GM12891 (cell line): ENCODE measurements at places on chromosomes 2 and 18.
A peak's percentile ranks its signal among the peaks of the same experiment; 100 is the strongest.

- no peak for DNase-seq
Observed at GRCh38 chr2:195343942-195344530, 313.0 kb upstream of the SLC39A10 start.

DNA sequence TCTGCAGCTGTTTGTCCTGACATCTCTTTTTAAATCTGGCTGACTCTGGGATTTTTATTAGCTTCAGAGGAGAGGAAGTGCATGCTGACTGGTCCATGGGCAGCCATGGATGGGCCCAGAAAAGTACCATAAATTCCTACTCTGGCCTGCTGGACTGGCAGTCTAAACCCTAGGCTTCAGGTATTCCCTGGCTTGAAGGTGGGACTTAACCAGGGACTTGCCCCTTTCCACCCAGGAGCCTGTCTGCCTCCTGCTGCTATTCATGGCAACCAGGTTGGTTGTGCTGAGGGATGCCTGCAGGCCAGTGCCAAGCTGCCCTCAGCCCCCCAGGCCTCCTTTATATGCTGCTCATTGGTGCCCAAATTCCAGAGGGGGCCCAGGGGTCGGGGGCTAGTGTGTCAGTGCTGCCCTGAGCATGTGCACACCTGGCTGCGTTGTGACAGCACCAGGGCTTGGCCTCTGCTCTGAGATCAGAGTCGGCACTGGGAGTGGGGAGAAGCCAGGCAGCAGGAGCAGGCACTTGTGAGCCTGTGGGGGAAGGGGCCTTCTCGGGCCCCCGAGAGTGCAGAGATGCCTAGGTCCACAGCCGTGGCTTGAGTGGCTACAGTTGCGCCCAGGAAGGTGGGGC, 195.7 kb upstream of the TFPI start:
- DNase-seq, result no peak

DNA sequence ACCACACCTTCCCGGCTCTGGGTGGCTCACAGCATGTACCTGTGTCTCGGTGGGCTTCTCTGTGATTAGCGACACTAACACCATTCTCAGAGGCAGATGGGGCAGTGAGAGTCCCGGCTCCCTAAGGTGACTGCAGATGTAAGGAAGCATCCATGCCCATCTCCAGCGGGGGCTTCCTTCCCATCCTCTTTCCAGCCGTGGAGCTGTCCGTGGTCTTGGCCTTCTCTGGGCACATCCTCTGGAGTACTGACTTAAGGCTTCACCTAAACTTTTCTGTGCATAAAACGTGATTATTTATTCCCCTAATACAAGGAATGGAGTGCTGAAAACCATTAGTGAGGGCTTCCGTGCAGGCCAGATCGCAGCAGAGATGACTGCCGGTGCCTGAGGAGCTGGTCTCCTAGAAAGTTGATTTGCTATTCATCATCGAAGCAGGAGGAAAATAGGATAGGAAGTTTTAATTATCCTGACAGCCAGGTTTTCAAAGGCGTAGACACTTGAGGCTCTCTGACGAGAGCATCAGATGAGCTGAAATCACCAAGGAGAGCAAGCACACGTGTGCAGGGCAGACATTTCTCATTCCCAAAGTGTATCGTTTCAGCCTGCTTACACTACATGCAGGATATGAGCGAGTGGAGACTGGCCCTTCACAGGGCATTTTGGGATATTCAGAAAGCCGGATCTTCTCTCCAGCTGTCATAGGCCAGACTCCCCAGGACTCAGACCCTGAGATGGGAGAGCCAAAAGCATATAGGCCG, 186.1 kb upstream of the SALL3 start:
- no peak for DNase-seq

DNA sequence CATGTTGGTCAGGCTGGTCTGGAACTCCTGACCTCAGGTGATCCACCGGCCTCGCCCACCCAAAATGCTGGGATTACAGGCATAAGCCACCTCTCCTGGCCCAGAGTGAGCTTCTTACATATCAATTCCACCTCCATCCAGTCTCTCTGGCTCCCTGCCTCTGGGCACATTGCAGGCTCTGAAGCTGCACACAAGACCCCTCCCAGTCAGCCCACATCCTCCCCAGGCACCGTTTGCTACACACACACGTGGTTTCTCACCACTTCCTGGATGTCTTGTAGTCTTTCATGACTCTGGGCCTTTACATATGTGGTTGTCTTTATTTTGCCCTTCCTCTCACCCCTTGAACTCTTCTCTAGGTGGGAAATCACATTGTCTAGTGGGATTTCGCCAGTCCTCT, 64.0 kb upstream of the CABLES1 start:
- DNase-seq, result peak; percentile 60

DNA sequence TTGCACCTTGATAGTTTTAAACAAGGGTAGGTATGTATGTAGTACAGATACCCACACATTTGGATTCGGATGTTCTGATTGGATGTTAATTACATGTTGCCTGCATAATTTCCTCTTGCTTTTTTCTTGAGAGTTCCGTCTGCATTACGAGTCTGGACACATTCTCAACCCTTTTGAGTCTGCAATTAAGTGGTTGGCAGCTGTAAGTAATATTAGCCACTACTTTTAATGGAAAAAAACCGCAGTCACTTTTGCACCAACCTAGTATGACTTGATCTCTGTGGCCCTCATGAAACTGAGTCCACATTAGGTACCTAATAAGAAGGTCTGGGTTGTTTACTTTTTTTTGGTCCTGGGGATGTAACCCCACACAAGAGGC, 217.3 kb downstream of the VAPA start:
- DNase-seq, result no peak

DNA sequence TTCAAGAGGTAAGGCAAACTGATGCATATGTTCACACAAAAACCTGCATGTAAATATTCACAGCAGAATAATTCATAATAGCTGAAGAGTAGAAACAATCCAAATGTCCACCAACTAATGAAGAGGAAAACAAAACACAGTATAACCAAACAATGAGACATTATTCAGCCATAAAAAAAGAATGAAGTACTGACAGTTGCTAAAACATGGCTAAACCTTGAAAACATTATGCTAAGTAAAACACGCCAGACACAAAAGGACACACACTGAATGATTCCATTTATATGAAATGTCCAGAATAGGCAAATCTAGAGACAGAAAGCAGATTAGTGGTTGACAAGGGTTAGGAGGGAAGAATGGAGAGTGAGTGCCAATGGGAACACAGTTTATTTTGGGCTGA, 86.9 kb downstream of the SESTD1 start:
- DNase-seq, result no peak

DNA sequence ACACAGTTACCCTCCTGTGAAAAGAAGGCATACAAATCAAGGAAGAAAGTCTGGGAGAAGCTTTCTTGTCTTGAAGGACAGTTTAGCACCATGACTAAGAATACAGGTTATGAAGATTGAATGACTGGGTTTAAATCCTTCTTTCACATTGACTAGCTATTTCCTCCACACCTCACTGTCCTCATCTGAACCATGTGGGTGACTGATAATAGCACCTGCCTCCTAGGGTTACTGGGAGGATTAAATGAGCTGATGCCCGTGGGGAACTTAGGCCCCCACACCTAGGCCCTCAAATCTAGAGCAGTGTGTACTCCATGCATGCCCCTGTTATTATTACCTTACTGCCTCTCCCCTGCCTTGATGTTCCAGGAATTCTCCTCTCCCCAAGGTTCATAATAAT, 202.9 kb downstream of the FBXO15 start:
- no peak for DNase-seq

GRCh38 chr18:39770399-39770798, 2184.6 kb upstream of the PIK3C3 start:
- DNase-seq, result no peak
